Upper lobe of right lung (tissue), 1 donor: ENCODE measurements at places on chromosomes 12 and 14.

DNA sequence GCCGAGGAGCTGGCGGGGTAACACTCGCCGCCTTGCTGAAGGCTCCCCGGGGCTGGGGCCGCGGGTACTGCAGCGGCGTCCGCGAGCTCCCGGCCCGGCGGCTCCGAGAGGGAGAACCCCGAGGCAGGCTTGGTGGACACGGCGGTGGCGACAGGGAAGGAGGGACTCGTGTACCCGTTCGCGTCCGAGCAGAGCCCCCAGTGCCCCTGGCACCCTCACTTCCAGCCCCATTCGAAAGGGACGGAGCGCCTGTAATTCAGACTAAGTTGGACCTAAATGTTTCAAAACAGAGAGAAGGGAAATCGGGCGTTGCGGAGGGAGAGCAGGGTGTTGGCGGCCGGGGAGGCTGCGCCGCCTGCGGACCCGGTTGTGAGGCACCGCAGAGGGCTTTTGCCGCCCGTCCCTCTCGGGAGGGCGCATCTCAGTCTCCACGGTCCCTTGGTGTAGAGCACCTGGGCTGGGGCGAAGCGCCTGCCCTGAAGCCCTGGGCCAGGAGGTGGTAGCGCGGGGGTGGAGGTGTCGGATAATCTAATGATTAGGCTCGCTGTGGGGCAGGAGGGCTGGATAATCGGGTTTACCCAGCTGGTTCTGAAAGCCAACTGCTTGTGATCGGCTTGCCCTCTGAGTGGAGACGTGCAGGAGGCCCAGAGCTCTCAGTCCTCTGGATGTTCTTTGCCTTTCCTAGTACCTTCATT is 771 bp downstream of the DAAM1 start:
- peak; percentile 73 for DNase-seq

- no peak for DNase-seq
Observed at GRCh38 chr12:117059156-117059555, 40.1 kb downstream of the TESC start.

GRCh38 chr12:104462931-104463339 is 6.2 kb downstream of the CHST11 start:
- DNase-seq: no peak

DNA sequence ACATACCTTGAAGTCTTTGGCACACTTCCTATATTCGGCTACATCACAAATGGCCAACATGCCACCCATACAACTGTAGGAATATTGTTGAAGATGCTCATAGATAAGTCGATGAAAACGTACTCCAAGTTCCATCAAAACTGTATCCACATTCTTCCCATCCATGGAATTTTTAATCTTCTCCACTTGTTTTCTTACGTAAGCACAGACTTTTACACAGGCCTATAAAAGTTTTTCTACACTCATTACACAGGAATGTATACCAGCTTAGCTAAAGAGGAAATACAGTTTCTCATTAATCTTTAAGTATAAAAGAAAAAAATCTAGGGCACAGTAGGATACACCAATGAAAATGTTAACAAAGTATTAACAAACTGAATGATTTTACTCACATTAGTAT is 59.1 kb downstream of the EXOC5 start:
- DNase-seq: no peak

GRCh38 chr12:93536766-93537488 is 35.5 kb upstream of the SOCS2 start:
- DNase-seq: no peak

DNA sequence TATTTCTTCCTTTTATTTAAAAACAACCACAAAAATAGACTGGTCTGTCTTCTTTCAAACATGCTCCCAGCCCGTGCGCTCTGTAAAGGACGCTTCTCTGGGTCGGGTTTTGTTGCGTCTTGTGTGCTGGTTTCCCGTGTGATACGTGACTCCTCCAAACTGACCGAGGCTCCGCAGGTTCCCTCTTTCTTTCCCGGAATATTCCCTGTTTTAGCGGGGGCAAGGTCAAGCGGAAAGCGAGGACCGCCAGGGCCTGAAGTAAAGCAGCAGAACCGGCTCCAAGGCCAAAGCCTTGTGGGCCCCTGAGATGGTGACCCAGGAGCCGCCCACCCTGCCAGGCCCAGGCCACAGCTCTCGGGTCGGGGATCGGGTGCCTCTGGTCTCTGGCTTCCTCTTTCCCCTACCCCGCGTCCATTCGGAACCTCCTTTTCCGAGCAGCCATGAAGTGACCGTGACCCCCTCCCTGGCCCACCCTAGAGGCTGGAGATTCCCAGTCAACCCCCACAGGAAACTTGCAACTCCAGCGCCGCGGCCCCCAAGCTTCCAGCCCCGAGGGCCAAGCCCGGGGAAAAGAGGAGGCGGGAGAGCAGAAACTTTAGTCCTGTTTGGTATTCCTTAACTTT is 885 bp upstream of the HOXC10 start:
- peak; percentile 52 for DNase-seq

DNA sequence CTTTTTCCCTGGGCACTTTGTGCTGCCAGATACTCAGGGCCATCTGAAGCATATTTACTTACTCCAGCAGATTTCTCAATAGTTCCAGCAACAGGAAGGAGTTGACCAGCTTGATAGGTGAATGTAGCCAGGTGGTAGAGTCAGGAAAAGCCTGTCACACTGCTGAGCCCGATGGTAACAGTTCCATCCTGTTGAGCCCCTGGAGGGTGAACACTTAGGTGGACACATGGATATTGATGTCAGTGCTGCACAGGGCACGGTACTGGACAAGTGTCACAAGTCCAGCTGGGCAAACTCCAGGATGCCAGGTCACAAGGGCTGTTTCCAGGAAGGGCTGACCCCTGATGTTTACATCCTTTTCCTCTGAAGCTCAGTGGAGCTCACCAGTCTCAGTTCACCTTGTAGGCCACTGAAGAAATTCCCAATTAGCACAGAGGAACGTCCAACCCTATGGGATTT is 2.3 kb upstream of the SMOC1 start:
- no peak for DNase-seq

DNA sequence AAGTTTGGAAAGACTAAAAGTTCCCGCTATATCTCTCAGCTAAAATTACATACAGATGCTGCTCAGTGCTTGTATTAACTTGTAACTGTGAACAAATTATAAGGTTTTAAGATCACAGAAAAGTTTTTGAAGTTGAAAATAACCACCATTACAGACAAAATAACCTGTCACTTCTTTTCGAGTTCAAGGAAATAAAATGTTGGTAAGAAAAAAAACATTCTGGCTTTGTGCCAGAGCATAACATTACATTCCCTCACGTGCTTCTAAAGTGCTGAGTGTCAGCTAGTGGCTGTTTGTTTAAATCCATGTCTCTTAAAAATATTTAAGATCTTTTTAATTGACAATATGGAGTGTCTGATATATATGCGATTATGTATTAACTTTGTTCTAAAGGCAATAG is 27.2 kb upstream of the ADAMTS20 start:
- no peak for DNase-seq

- peak; percentile 59 for DNase-seq
Observed at GRCh38 chr12:89016970-89017778, 335.1 kb downstream of the DUSP6 start.

DNA sequence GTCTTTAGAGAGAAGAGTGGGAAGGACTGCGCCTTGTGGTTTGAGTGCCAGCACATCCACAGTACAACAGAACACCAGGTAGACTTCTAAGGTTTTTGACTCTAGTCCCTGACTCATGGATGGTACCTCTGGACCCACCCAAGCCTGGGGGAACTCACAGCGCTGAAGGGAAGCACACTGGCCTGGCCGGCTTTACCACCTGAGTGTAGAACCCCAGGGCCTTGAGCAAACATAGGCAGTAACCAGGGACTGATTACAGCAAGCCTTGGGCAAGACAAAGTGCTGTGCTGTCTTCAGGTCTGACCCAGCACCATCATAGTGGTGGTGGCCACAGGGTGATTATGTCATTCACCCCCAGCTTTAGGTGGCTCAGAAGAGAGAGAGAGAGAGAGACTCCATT is 17.2 kb downstream of the EML5 start:
- no peak for DNase-seq

DNA sequence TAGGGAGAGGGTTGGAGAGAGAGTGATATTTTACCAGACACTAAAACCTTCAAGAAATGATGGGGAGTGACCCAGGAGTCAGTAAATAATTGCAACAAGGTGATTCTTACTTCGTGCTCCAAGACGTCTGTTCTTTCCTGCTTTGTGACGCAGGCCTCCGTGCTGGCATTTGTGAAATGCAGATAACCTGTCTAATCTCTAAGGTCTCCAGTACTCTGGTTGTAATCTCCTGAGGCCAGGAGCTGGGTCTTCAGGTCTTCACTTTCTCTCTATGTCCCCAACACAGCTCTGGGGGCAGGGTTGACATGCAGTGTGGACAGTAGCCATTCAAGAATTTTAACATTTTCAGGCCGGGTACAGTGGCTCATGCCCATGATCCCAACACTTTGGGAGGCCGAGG is 53.1 kb downstream of the CD9 start:
- no peak for DNase-seq

GRCh38 chr12:27672051-27672450 is 24.2 kb upstream of the REP15 start:
- DNase-seq: no peak

GRCh38 chr12:22396253-22396652 is 61.7 kb upstream of the ST8SIA1 start:
- DNase-seq: no peak

DNA sequence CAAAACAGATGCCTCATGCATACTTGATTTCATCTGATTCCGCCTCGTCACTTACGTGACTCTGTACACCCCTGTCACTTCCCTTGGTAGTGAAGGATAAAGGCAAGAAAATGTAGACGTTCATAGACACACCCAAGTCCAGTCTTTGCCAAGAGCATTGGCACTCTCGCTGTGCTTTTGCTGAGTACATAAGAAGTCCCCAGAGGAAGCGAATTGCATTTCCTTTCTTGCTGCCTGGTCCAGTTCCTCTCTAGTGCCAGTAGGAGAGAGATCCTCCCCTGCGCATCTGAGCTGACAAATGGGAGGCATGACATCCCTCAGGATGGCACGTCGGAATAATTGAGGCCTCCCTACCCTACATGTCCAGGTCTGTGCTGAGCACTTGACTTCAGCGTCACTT is 21.3 kb upstream of the RIN3 start:
- DNase-seq: no peak

DNA sequence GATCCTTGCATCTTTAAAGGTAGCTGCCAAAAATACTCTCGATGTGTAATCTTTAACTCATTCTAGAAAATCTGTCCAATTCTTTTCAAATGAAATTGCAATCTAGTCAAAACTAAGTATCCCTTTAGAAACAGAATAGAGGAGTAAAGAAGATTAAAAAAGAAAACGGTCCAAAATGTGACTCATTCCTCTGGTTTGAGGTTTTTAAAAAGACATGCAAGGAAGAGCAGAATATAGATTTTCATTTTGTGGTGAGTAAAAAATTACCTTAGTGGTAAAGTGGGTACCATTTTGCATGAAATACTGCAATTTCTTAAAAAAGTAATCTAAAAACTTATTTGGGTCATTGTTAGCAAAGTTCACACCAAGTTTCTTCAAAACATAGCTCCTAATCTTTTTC is 108.4 kb downstream of the BRMS1L start:
- DNase-seq: no peak

DNA sequence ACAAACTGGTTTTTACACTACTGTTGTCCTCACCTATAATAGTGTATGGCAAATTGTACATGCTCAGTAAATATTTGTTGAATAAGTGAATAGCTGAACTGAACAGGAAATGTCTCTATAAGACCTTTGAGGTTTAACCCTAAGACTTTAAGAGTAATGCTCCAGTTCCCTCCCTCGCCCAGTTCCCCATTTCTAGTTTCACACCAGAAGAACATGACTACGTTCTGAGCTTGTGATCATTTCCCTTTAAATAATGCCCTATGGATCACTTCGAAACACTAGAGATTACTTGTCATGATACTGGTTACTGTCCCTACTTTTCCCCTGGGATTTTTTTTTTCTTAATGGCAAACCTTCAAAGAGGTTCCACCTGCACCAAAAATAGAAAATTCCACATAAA is 69.3 kb downstream of the PRKD1 start:
- DNase-seq: no peak
